ENCODE measurements at places on chromosomes 4 and X. TPM values are rescaled to one million over a fixed set of nuclear protein-coding genes. Genes with fewer than 3 reads are reported as not detected.

The SMPX gene
- polyA plus RNA-seq: not detected

The MAGEB2 gene
- 2.7 TPM for polyA plus RNA-seq

The GRIA2 gene
- 1.1 TPM for polyA plus RNA-seq

The LPAR4 gene
- not detected for polyA plus RNA-seq

The SPANXN3 gene
- not detected for polyA plus RNA-seq

The RASL11B gene
- polyA plus RNA-seq: 1.2 TPM

The SATL1 gene
- polyA plus RNA-seq: not detected

The OTUD5 gene
- 90.4 TPM for polyA plus RNA-seq

The ZXDB gene
- polyA plus RNA-seq: 2.1 TPM

The SLC7A11 gene
- 4.4 TPM for polyA plus RNA-seq

The VEGFC gene
- polyA plus RNA-seq: 81.9 TPM

The F11 gene
- not detected for polyA plus RNA-seq

The SUPT20HL2 gene
- polyA plus RNA-seq: not detected

The FGD1 gene
- polyA plus RNA-seq: 3.3 TPM

The KDR gene
- 0.02 TPM for polyA plus RNA-seq

The C1GALT1C1 gene
- 30.9 TPM for polyA plus RNA-seq

The CCNA2 gene
- 23.0 TPM for polyA plus RNA-seq

The CYLC1 gene
- polyA plus RNA-seq: not detected

The PASD1 gene
- 0.03 TPM for polyA plus RNA-seq

The SMR3B gene
- not detected for polyA plus RNA-seq

The ADRA2C gene
- polyA plus RNA-seq: 0.36 TPM

The MAGEA2B gene
- 29.5 TPM for polyA plus RNA-seq

The PNCK gene
- polyA plus RNA-seq: 2.5 TPM

The TIGD2 gene
- 0.84 TPM for polyA plus RNA-seq

The PAGE5 gene
- polyA plus RNA-seq: 7.1 TPM

The UGT2B15 gene
- not detected for polyA plus RNA-seq

The UGT8 gene
- polyA plus RNA-seq: not detected

The NSUN7 gene
- polyA plus RNA-seq: 0.28 TPM

The ANXA10 gene
- polyA plus RNA-seq: 0.34 TPM

The TMPRSS11D gene
- 0.02 TPM for polyA plus RNA-seq

The GRPR gene
- polyA plus RNA-seq: 1.2 TPM

The TRPC3 gene
- polyA plus RNA-seq: not detected

The EVC gene
- 3.8 TPM for polyA plus RNA-seq

The STK32B gene
- 0.20 TPM for polyA plus RNA-seq

The DCK gene
- polyA plus RNA-seq: 5.7 TPM

The TMEM156 gene
- polyA plus RNA-seq: 0.15 TPM

The PABPC5 gene
- 0.31 TPM for polyA plus RNA-seq

The FREM3 gene
- 0.03 TPM for polyA plus RNA-seq

The DKK2 gene
- polyA plus RNA-seq: 55.7 TPM

The CYSLTR1 gene
- not detected for polyA plus RNA-seq

The NDP gene
- 0.13 TPM for polyA plus RNA-seq

The FOXO4 gene
- polyA plus RNA-seq: 1.9 TPM

The PIM2 gene
- 14.5 TPM for polyA plus RNA-seq

The SPP1 gene
- 0.82 TPM for polyA plus RNA-seq

The H2BW2 gene
- polyA plus RNA-seq: not detected

The LUZP4 gene
- not detected for polyA plus RNA-seq

The MAGIX gene
- polyA plus RNA-seq: 1.1 TPM

The USP17L28 gene
- polyA plus RNA-seq: not detected

The BLTP1 gene
- 19.9 TPM for polyA plus RNA-seq

The EXOC1L gene
- not detected for polyA plus RNA-seq
